Activated gamma-delta T cell treated with Interleukin-2 at 50 U/mL for 16 hours (primary cell): ENCODE measurements at places on chromosomes 12 and 14.

DNA sequence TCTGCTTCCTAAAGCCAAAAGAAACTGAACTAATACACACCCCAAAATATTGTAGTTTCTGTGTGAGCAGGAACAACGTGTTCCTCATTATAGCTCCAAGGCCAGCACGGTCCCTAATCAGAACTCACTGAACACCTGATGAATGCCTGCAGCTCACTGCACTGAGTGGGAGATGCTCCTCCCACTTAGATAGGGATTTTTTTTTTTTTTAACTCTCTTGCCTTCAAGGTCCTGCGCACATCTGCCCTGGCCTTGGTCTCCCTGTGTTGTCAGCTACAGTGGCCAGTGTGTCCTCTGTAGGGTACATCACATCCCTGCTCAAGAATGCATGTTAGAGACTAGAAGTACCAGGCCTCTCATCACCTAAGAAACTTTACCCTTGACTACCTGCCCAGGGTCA, 44.3 kb upstream of the TMPO start:
- DNase-seq, result no peak

DNA sequence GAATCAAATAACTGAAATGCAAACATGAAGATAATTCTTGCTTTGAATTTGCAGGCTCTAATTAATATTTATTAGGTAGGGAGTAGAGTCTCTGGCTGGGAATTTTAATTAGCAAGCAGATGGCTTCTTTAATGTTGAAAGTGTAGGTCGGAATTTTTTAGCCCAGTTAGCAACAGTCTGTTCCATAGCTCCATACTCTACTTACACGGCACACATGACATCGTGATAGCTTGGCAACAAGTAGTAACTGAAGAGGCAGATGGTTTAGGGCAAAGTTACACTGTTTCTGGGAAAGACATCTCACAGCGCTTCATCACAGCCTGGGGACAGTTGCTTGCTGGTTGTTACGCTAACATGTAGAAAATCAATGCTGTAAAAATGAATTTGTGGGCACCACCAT, 710.7 kb downstream of the GALC start:
- no peak for DNase-seq

- no peak for DNase-seq
Observed at GRCh38 chr12:120738252-120739030, 12.8 kb downstream of the ACADS start.

DNA sequence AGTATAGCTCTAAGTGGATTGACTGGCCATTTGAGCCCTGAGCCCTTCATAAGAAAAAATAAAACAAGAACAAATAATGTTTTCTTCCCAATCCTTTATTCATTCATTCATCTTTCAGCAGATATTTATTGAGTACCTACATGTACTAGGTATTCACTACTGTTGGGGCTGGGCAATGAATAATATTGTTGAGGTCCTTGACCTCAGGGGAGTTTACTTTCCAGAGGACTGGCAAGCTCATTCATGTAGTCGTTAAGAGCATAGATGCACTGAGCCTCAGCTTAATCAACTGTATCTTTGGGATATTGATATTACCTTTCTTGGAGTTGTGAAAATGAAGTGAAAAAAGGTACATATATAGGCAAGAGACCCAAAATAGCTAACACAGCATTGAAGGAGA, 7.6 kb downstream of the CFAP54 start:
- no peak for DNase-seq

DNA sequence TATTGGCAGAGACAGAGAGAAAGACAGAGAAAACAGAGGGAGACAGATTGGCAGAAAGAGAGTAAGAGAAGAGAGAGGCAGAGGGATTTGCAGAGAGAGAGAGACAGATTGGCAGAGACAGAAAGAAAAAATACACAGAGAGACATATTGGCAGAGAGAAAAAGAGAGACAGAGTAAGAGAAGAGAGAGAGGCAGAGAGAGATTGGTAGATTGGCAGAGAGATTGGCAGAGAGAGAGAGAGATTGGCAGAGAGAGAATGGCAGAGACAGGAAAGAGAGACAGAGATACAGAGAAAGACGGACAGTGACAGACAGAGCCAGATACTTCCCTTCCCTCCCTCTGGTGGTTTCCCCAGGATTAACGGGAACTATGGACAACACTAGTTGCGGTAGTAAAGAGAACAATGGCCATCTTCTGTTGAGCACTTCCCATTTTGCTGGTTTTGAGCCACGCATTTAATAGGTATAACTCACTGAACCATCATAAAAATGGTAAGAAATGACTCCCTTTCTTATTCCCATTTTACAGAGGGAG, 2.6 kb upstream of the NOS1 start:
- no peak for DNase-seq

DNA sequence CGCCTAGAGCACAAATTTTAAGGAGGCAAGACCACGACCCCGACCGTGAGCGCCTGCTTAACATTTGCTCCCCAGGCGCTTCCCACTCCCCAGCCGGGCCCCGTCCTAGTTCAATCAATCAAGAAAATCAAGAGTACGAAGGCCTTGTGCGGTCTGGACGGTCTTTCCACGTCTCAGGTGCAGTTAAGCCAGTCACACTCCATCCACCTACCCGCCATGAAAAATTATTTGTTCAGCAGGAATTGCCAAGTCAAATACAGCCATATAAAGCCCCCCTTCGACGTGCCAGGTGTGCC, 603 bp upstream of the LRR1 start:
- DNase-seq, result no peak

DNA sequence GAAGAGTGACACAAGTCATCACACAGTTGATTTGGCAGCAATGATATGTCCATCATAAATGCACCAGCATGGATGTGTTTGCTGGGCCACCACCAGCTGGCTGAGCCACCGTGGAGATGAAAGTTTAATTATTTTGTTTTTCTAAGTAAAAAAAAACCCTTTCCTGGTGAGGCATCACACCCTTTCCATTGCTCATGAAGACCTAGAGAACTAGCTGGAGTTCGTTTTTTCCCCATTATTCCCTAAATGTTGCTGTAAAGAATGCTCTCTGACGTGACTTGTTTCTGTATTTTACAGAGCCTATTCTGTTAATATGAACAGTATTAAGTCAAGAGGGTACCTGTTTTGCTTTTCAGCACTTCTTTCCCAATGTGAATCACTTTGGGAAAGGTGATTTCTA, 257.9 kb downstream of the MSRB3 start:
- no peak for DNase-seq

GRCh38 chr14:74257078-74257940, 18.1 kb downstream of the VSX2 start:
- DNase-seq, result peak; percentile 56

DNA sequence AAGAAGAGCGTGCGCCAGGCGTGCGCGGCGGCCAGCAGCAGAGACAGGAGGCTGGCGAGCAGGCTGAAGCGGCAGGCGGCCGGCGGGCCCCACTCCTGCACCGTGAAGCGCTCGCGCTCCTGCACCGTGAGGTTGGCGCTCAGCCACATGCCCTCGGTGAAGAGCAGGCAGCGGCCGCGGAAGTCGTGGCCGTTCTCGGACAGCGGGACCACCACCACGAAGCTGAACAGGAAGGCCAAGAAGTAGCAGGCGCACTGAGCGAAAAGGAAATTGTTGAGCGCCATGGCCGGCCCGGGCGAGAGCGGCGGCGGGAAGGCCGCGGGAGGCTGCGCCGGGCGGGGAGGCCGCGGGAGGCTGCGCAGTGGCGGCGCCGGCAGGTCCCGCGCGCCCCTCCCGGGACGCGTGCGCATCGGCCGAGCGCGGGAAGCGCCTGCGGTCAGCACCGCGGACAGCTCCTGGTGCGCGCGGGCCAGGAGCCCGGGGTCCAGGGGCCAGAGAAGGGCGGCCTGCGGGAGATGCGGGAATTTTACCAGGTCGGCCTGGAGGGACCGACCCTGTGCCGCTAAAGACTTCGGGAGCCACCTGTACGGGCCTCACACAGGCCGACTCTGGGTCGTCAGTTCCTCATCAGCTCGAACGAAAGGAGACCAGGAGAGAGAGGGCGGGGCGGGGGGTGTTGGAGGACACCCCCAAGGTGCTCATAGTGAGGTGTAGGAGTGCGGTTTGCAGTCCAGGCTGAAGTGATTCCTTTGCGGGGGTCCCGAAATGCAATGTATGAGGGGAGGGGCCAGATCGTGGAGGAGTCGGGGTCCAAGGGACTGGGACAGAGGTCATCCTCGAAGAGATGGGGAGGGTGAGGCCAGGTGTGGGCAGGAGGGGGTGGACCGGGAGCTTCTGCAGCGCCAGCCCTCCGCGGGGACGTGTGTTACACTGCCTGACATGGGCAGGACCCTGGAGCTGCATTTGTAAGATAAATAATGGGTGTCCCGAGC, at the start of gene TMEM179:
TMEM179 (minus strand) TSS at position 315 of the 992 bp plus-strand sequence; CDS start at position 284, 31 bp downstream.
- DNase-seq, result no peak

- no peak for DNase-seq
Observed at GRCh38 chr14:31965735-31966598, 111.1 kb upstream of the ARHGAP5 start.
